ENCODE measurements at places on chromosomes 11 and 22.

DNA sequence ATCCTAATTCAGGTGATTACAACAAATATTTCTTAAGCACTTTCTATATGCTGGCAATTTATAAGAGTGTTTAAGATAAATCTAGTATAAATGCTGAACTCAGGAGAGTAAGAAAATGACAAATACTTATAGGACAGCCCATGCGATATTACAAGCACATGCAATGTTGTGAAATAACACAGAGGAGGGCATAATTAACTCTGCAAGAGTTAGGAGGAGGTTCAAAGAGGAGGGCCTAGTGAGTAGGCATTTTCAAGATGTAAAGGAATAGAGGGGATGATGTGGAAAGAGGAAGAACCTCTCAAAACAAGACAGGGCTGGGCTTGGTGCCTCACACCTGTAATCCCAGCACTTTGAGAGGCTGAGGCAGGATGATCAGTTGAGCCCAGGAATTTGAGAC is 37.1 kb upstream of the IL17RA start:
- DNase-seq, result no peak

DNA sequence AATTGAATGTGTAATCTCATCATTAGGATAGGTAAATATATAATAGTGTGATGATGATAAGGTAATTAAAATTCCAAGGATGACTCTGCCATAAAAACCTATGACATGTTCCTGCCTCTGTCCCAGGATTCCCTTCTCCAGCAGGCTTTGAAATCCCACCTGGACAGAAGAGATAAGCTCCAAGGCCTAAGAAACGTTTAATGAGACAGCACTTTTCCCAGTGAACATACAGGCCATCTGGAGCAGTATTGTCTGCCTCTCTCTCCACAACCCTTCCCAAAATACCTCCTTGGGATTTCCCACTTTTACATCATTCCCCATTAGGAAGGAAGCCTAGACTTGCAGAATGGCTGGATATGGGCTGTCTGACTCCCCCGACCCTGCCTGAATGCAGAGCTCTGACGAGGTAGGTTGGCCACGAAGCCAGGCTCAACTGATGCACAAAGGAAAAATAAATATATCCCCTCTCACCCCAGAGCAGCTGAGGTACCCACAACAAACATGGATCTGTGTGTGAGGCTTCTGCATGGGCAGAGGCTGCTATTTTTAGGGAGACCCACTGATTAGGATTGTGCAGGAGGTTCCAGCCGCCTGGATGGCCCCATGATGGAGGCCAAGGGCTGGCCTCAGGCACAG is 71.0 kb downstream of the TMPRSS5 start:
- DNase-seq, result no peak

DNA sequence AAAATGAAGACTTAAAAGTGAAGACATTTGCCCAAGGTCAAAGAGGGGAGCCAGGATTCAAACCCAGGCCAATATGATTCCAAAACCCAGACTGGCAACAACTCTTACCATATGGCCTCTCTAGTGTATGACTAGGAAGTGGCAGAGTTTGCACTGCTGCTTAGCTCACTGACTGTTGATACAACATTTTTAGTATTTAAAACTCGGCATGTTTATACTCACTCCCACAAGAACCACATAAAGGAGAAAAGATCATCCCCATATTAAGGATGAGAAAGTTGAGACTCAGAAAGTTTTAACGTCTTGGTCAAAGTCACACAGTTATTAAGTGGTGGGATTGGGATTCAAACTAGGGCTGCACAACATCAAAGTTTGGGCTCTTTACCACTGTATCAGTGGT is 81.7 kb downstream of the CCDC34 start:
- DNase-seq, result no peak

DNA sequence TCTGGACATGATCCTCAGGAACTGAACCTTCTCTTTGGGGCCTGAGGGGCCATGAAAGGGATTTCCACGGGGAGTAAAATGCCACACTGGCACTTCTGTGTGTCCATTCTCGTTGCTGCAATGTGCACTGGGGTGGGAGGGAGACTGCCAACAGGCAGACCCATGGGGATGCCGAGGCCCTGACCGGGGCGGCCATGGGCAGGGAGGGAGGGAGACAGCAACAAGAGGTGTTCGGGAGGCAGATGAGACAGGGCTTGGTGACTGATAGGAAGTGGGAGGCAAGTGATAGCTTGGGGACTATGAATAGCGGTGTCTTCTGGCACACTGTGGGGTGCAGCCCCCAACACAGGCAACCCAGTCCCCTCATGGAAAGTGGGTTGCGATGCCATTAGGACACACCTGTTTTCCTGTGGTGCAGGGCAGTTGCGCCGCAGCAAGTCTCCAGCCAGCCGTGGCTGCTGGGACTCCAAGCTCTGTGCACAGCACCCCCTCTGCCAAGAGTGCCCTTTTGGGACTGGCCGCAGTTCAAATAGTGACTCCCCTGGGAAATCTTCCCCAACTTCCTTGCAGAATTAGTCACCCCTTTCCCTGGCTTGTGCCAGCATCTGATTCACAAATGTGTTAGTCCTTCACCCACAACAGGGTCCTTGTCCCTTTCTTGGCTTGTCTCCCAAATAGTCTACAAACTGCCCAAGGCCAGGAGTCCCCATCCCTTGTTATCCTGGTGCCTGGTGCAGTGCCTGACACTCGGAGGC is 88.8 kb downstream of the CHST1 start:
- no peak for DNase-seq

- DNase-seq, result peak; percentile 23
Measured at GRCh38 chr11:35083431-35084238, 55.3 kb upstream of the CD44 start.

GRCh38 chr22:23212061-23213021 is 32.0 kb downstream of the BCR start:
- DNase-seq, result no peak

- no peak for DNase-seq
Measured at GRCh38 chr22:31691408-31691807, 29.4 kb upstream of the PISD start.

DNA sequence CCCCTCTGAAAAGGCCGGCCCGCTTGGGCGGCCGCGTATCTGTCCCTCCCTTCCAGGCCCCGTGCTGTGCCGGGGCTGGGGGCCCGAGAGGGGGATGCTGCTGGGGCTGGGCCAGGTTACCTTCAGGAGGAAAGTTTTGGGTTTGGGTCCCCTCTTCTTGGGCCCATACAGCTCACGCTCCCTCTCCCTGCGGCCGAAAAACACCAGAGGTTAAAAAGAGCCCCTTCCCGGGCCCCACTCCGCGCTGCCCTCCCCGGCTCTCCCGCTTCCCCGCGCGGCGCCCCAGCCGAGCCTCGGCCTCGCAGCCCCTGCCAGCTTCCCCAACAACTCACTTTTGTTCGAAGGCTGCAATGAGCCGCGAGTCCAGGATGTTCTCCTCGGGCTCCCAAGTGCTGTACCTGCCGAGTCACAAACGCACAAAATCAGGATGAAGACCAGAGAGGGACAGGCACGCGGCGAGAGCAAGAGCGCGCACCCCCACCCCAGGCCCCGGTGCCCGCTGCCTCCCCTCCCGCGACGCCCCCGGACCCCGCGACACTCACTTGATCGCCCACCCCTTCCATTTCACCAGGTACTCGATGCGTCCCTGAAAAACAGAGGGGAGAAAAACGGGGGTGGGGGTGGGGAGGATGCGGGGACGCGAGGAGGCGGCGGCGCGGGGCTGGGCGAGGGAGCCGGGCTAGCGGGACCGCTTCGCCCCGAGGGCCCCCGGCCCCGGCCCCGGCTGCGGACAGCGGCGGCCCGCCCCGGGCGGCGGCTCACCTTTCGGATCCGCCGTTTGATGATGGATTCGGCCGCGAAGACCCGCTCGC is 450 bp downstream of the CBX6 start:
- DNase-seq, result peak; percentile 33

GRCh38 chr11:3167143-3168119 is 2.3 kb upstream of the OSBPL5 start:
- no peak for DNase-seq

DNA sequence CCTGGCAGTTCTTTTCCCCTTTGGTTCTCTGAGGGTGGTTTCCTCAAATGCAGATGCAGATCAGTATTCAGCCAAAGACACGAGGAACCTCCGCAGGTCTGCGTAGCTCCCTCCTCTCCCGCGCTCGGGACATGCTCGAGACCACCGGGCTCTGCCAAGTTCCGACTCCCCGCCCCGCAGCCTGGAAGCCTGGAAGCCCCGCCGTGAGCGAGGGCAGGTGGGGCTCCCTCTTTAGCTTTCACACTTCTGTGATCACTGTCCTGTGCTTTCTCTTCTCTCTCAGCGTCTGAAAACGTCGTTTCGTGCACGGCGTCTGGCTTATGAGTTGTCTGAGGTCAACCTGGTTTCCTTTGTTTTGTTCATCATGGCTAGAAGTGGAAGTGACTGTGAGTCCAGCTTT is 26.6 kb downstream of the ZBED4 start:
- DNase-seq, result no peak

GRCh38 chr11:61193596-61193995 is 9.7 kb upstream of the PGA3 start:
- DNase-seq, result no peak

DNA sequence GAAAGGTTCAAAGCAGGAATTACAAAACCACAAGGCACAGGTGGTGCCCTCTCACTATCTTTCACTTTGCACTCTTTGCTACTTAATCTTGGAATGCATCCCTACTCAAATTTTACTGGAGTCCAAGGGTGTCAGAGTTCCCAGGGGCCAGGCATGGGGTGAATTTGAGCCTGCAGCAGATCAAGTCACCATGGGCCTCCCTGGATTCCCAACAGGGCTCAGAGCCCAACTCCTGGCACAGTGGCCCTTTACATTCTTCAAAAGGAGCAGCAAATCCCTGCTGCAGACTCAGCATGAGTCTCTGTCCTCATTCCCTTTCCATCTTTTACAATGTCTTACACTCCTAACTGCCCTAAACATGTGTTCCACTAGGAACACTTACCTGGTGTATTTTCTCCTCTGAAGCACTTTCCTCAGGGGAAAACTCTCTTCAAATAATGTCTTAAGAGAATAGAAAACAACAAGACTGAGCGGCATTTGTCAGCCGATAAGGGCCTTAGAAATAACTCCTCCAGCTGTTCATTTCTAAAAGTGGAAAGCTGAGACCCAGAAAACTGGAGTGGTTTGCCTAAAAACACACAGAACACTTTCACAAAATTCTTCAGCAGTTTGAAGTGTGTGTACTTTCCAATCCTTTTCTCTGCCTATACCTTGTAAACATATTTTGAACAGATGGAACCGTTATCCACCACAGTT is 596.0 kb downstream of the INSC start:
- DNase-seq, result no peak

- no peak for DNase-seq
Measured at GRCh38 chr22:25762147-25762546, 20.2 kb downstream of the MYO18B start.

GRCh38 chr11:77999446-78000030 is 5.1 kb upstream of the INTS4 start:
- DNase-seq, result no peak

DNA sequence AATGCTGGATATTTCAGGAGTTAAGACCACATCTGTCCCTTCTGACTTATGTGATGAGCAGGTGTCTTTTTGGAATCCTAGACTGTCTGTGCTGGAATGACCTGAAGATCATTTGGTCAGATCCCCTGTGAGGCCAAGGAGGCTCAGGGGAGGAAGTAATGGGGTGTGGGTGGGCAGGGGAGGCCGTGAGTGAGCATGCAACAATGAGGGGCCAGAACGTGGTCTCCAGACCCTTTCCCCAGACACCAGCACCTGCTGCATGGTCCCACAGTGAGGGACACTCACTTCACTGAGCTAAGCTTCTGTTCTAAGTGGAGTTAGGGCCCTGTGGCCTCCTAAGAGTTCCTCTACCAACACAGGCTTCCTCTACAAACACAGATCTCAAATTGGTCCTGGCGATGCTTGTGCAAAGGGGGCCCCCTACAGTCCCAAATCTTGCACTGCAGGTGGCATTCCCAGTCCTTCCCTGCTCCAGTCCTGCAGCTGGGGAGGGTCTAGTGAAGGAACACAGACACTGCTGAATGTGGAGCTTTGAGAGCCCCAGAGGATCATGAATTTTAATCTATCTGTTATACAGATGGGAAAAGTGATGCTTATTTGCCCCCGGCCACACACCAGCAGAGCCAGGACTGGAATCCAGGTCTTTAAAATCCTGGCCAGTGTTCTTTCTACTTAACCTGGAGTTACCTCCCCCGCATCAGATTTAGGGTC is 7.4 kb downstream of the USP2 start:
- DNase-seq, result peak; percentile 38

DNA sequence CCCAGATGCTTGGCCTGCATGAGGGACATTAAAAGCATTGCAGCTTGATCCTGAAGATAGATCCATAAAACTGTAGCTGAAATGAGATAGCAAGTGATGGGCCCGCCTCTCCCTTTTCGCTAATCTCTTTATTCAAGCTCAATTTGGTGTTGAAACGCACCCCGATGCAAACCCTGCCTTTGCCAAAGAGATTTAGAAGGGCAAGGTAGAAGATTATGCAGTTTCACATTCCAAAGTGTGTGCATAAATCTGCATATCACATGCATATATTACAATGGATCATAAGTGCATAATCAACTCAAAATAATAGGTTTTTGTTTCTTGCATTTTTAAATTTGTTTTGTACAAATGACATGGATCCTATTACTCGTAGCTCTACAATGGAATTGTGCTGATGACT is 80.1 kb upstream of the SHANK2 start:
- no peak for DNase-seq
